ENCODE measurements at places on chromosomes 3 and 15.
A peak's percentile ranks its signal among the peaks of the same experiment; 100 is the strongest.

DNA sequence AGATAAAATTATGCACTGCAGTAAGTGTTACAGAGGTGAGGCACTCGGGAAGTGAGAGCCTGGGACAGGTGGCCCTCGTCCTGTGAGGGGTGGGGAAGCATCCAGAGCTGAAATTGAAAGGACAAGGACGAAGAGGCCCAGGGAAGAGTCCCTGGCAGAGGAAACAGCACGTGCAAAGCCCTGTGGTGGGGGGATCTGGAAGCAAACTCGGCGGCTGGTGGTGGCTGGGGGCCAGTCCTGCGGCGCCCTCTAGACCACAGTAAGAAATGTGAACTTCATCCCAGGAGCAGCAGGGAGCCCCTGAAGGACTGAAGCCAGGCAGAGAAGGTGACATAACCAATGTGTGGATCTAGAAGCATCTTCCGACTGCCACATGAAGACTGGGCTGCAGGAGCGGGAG lies 42.8 kb downstream of the GRIP2 start:
- DNase-seq: no peak

GRCh38 chr3:186185194-186185787 lies 76.4 kb upstream of the ETV5 start:
- no peak for DNase-seq

DNA sequence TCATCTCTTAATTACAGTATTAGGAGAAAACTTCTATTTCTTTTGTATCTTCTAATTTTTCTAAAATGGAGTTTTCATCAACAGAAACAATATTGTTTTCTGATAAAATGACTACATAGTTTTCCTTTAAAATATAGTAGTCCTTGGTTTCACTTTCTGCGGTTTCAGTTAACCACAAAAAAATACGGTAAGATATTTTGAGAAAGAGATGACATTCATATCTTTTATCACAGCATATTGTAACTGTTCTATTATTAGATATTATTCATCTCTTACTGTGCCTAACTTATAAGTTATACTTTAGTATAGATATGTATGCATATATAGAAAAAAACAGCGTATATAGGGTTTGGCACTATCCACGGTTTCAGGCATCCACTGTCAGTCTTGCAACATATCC lies 2.3 kb downstream of the B4GALT4 start:
- DNase-seq: peak; percentile 17

- DNase-seq: no peak
Observed at GRCh38 chr15:34892963-34893591, 76.5 kb downstream of the AQR start.

DNA sequence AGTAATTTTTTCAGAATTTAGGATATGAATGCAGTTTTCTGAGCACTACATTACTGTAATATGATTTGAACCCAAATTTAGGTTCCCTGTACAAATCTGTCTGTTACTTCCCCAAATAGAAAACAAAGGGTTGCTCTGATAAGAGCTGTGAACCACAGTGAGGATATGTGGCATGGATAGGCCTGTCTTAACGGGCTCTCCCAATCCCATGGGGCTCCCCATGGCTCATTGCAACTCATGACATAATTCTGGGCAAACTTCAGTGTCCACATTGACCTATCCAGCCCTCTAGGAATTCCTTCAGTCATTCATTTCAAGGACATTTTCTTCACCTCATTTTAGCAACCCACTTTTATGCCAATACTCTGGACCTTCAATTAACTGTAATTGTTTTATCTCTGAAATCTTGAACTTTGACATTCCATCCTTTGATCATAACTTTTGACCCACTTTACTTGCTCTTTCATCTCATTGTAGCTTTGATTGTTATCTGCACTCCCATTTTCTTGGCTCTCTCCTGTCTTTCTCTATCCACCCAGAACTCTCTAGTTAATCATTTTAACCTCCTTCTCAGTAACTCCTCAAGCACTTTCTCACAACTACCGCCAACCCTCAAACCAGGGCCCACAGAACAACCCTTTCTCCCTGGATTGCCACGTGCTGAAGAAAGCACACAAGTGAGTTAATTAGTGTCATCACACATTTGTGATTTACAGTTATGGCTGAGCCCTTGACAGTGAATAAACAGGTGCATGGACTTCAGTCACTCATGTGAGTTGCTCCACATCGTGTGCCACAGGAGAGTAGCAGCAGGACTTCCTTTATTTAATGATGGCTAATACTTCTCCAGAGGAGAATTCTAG lies 94.9 kb upstream of the AADACL2 start:
- no peak for DNase-seq

GRCh38 chr3:61857297-61857696 lies 295.9 kb downstream of the PTPRG start:
- no peak for DNase-seq

DNA sequence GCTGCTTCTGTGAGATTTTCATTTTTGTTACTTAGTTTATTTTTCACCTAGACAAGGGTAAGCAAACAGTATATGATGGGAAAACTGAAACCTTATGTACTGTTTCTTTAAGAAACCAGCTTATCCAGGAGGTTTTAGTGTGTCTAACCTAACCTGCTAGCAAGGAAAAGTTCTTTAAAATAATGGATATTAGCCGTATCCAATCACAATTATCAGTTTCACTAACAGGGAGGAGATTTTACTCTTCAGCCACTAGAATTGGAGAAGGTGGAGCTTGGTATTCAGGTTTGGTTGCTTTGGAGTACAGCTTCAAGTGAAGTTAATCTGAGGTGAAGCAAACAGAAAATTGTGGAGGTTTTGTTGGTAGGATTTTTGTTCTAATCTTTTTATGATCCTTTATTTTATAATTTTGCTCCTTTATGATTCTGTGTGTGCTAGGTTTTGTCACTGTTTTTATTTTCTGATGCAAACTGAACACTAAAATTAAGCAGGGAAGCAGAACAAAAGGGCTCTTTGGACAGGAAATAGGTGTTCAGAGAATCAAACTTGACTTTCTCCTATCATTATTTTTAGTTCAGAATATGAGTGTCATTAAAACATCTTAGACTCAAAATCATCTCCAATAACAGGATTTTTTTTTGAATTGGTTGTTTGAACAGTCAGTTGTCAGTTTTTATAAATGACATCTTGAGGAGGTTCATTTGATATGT lies 13.0 kb downstream of the ZFAND6 start:
- peak; percentile 93 for DNase-seq

GRCh38 chr3:30017901-30018300 lies 588.5 kb upstream of the TGFBR2 start:
- DNase-seq: no peak

GRCh38 chr3:1406250-1406649 lies 313.4 kb downstream of the CNTN6 start:
- no peak for DNase-seq

DNA sequence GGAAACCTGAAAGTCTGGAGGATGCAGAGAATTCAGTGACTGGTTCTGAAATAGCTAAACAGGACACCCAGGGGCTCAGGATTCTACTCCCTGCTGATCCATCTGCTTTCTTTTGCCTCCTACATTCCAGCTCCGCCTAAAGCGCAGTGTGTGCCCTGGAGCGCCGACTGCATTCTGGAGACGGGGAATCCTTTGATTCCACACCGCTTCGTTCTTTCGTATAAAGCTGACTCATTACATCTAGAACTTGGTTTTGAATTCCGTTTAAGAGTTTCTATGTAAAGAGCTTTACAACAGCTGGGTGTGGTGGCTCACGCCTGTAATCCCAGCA lies 61.8 kb downstream of the SENP2 start:
- no peak for DNase-seq

DNA sequence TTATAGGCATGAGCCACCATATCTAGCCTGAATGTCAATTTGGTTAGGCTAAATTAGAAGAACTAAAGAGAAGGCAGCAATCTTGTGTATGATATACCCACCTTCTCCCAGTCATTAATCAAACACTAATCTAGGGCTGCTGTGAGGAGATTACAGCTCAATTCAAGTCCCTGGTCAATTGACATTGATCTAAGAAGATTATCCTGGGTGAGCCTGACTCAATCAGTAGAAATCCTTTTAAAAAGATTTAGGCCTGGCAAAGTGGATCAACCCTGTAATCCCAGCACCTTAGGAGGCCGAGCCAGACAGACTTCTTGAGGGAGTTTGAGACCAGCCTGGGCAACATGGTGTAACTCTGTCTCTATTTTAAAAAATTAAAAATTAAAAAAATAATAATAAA lies 2.5 kb upstream of the DNAH12 start:
- DNase-seq: no peak

DNA sequence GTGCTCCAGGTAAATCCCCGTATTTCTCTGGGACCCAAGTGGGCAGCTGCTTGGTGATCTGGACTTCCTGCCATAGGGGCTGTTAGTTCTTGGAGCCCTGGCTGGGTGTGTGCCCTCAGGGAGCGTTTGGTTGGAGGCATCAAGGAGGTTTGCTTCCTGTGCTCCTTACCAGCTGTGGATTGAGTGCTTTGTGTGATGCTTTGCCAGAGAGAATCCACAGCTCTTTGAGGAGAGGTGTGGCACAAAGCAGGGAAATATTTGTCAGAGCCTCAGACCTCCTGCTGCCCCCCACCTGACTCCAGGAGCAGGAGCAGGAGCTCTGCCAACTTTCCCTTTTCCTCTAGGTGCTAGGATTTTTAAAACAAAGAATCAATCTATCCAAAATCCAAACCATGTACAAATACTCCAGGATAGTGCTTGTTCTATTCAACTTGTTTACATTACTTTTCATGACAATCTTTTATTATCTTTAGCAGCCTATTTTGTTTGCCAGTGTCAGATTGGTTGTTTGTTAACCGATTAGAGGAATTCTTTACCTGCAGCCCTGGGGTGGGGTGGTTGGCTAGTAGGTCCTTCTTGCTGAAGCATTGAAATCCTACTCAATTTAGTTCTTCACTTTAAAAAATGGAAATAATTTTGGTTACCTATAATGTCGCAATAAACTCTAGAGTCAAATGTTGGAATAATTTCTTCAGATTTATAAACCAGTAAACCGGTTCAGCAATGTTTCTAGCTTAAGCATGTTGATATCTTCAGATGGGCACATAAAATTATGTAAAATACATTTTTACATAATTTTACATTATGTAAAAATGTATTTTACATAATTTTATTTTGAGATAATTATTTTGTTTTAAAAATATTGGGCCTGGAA lies 2.5 kb downstream of the CTDSPL start:
- DNase-seq: no peak

- DNase-seq: no peak
Observed at GRCh38 chr3:126731044-126731443, 27.0 kb downstream of the CHCHD6 start.

DNA sequence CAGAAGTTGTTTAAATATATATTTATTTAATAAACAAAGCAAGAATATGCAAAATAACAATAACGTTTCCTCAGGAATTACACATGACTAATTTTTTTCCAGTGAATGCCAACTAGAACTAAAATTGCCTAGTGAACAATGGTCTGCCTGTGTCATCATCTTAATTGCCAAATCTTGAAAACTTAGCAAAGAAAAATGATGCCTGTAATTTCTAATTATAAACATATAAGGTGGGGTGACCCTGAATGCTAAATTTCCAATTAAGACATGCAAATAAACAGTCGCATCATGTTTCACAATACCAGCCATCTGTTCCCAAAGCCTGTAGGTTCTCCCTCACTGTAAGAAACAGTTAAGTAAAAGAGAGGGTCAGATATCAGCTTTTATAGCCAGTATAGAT lies 67.6 kb upstream of the PLCL2 start:
- DNase-seq: no peak

- peak; percentile 26 for DNase-seq
Observed at GRCh38 chr3:100682056-100682853, 27.0 kb upstream of the TFG start.

DNA sequence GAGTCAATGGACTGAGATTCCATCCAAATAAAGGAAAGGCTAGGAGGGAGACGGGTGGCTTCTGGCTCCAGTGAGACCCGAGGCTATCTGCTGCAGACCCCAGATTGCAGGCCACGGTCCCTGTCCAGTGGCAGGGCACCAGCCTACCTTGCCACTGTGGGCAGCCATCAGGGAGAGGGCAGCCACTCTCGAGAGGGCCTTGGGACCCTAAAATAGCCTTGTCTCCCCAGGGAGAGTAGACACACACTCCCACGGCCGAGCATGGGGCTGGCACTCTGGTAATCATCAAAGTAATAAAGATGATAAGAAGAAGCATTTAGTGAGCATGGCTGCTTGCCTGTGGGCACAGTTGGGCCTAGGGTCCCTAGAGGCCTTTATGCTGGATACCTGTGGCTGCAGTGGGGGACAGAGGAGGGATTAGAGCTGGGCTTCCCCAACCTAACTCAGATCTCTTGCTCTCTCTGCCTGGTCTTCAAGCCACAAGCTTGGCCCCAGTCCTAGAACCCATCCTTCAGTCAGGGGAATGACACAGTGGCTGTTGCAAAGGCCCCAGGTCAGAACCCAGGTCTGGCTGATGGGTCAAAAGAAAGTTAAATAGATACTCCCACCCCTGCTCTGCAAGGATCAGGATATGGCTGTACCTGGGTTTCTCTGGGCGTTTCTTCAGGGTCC lies 9.2 kb upstream of the VIPR1 start:
- DNase-seq: no peak

GRCh38 chr15:99296386-99296785 lies 45.1 kb downstream of the LRRC28 start:
- DNase-seq: no peak

GRCh38 chr15:99021027-99021627 lies 13.5 kb upstream of the PGPEP1L start:
- DNase-seq: no peak

- DNase-seq: no peak
Observed at GRCh38 chr3:138407236-138407907, 27.0 kb upstream of the ESYT3 start.

- DNase-seq: no peak
Observed at GRCh38 chr3:7536510-7536909, 675.6 kb downstream of the GRM7 start.

DNA sequence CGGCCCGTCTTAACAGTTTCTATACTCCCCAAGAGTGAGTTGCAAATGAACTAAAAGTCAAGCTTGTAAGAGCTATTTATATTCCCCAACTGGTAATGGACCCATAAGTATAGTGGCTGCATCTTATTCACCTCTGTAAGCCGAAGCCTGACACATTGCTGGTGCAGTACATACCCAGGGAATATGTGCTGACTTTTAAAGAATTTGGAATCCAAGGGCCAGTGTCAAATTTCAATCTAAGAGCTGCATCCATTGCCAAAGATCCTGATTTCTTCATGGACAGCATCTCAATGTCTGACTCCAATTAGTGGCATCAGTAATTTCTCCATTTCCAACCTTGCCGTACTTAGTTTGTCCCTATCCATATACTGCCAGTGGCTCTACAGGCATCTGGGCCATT lies 42.0 kb downstream of the FRMD4B start:
- DNase-seq: no peak

GRCh38 chr3:159169828-159170227 lies 368.0 kb downstream of the MFSD1 start:
- DNase-seq: peak; percentile 69

- no peak for DNase-seq
Observed at GRCh38 chr3:128433837-128434165, 32.9 kb downstream of the DNAJB8 start.

- peak; percentile 84 for DNase-seq
Observed at GRCh38 chr15:22980189-22981050, at the start of gene CYFIP1. CYFIP1 (minus strand) TSS chr15:22980368; CDS start chr15:22947285, 33,083 bp downstream.

GRCh38 chr3:20076296-20076997 lies 36.2 kb downstream of the KAT2B start:
- no peak for DNase-seq

Data from amniotic epithelial cell (primary cell).